Hematopoietic multipotent progenitor cell treated with erythropoietin and hydrocortisone succinate and interleukin-3 and kit ligand, for 4 days (in vitro differentiated cells): ENCODE measurements at places on chromosomes 2 and 18.
A peak's percentile ranks its signal among the peaks of the same experiment; 100 is the strongest.

DNA sequence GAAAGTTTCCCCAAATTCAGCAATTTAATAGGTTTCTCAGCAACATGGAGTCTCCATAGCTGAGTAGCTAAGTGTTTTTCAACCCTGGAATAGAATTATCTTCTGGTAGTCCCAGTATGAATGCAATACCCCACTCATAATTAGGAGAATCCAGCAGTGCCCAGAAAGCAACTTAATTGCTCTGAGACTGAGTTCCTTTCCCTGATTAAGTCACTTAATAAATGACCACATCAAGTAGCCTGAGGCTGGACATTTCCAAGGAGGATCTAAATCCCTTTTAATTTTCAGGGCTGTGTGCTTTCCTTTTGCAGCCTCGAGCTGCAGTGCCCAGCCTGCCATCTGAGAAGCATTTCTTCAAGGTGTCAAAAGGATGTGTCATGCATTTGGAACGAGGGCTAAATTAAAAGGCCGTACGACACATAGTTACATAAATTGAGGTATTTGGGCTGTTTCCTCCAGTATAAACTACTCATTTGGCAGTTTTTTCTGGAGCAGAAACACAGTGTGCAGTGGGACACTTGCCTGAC lies 17.7 kb upstream of the SIX2 start:
- DNase-seq = no peak

- no peak for DNase-seq
These were observed 95.9 kb downstream of the KCNF1 start for GRCh38 chr2:11007331-11008264.

DNA sequence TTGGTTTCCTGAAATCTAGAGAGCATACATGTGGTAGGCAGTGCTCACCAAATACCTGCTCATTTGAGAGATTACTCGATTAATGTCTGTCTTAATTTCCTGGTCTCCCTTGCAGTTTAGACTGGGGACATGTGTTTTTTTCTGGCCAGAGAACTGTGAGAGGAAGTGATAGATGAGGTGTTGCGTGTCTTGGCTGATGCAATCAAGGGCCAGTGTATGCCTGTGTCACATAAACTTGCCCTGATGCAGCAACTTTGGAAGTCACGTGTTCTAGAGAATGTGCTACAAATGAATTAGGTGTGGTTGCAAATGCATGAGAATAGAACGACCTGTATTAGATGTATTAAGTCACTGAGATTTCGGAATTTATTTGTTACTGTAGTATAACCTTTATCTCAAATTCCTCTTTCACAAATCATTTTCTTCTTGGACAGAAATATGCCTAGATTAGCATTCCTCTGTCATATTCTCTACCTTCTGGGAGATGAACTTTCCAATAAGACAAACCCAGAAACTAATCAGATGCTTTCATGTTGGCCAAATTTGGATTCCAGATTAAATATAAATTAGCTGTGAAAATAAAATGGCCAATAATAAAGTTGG lies 9.9 kb upstream of the IL1A start:
- DNase-seq = peak; percentile 91

DNA sequence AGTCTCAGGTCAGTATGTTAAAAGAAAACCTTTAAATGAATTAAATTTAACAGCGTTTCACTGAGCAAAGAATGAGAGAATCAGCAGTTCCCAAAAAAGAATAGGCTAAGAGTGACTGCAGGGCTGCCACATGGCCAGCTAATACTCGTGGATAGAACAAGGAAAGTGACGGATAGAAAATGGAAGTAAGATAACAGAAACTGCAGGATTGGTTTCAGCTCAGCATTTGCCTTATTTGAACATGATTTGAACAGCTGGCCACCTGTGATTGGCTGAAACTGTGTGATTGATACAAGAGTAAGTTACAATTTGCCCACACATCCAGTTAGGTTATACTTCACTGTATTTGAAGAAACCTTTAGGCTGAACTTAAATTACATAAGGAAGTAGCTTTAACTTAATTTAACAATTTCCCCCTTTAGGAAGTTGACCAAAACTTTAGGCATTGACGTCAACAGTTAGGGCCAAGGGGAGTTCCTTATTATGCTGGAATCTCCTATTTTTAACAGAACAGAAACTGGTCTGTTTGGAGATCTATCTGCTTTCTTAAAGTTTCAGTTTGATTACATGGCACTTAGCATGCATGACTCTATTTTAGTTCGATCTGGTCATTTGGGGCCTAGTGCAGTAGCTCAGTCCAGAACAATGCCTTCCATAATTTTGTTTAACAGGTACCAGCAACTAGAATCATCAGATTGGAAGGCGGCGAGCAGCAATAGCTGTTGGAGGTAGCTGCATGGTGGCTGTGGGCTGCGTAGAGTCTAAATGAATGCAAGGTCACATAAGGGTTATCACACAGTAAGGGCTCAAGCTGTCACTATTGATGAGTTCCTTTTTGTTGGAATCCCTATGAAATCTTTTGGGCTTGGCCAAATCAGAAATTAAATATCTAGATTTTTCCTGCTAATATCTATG lies 143.4 kb downstream of the TRIM43 start:
- DNase-seq = no peak

GRCh38 chr18:8176554-8176953 lies 432.7 kb upstream of the RAB12 start:
- DNase-seq = no peak

- DNase-seq = no peak
These were observed 50.6 kb downstream of the PMAIP1 start for GRCh38 chr18:59950215-59950944.

- peak; percentile 50 for DNase-seq
These were observed 113.1 kb downstream of the MREG start for GRCh38 chr2:215900203-215900611.

DNA sequence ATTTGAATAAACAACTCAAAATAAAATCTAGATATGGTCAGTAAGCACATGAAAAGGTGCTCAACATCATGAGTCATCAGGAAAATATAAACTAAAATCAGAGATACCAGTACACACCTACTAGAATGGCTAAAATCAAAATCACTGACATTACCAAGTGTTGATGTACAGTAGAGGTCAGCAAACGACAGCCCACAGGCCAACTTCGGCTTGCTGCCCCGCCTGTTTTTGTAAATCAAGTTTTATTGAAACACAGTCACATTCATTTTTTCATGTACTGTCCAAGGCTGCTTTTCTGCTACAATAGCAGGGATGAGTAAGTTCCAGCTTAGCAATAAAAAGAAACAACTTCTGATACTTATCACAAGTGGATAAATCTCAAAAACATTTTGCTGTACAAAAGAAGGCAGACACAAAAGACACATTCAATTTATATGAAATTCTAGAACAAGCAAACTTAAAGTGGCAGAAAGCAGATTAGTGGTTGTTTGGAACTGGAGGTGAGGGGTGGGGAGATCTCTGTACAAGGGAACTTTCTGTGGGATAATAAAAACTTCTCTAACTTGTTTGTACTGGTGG lies 32.1 kb downstream of the TRAK2 start:
- DNase-seq = no peak

- peak; percentile 84 for DNase-seq
These were observed 344.0 kb downstream of the PIK3C3 start for GRCh38 chr18:42298759-42299675.

DNA sequence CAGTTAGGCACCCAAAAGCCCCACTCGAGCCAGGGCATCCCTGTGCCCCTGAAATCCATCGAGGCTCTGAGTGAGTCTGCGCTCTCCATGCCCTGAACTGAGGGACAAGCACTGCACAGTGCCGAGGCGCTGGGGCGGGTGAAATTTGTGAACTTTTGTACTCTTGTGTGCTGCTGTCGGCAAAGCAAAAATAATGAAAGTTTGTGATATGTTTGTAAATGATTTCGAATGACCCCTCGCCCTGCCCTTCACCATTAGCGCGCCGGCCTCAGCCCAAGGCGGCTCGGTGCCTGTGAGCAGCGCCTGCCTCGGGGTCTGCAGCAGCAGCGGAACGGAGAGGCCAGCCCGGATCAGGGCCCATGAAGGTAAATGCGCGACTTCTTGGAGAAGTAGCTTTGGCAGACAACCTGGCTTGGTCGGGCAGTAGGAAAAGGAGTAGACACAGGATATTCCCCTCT lies 1.8 kb upstream of the HOXD4 start:
- no peak for DNase-seq

- DNase-seq = no peak
These were observed 2.2 kb downstream of the RELCH start for GRCh38 chr18:62189208-62189607.
